ENCODE measurements at places on chromosomes 11 and 22.

GRCh38 chr11:130826572-130826971 lies 89.7 kb downstream of the SNX19 start:
- DNase-seq = no peak

- DNase-seq = no peak
Measured at GRCh38 chr11:128179512-128179911, 407.8 kb downstream of the ETS1 start.

- DNase-seq = no peak
Measured at GRCh38 chr11:83871054-83871453, 584.9 kb upstream of the CCDC90B start.

- DNase-seq = no peak
Measured at GRCh38 chr22:31852691-31853421, 91.5 kb upstream of the YWHAH start.

DNA sequence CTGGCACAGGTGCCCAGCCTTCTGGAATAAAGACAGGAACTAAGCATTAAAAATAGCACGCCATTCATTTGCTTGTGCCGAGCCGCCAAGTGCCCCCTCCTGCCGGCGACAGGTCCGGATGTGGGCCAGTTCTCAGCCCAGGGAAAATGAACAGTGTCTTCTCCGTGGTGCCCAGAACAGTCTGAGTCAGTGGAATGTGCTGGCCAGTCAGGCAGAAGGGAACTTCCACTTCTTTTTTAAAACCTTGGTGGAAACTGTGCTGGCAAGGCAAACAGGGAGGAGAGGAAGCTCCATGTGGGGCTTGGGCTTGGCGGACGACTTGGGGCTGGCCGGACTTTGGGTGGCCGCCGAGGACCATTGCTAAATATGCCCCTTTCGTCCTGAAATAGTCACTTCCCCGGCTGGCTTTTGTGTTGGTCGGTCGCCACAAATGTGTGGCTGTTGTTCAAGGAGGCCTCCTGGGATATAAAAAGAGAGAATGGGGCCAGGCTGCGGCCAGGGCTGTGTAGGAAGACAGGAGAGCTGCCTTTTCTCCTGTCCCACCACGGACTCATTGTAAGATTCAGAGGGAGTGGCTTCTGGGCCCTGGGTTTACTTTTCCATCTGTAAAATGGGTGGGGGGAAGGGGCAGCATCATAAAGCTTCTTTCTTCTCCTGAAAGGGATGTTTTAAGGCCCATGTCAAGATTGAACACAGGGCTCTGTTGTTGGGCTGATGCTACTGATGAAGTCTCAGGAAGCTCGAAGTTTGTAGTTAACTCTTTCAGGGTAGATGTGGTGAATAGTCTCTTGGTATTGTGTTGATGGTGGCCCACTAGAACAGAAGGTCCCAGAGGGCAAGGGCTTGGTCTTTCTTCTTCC lies 101.0 kb downstream of the PTPRJ start:
- peak; percentile 58 for DNase-seq

DNA sequence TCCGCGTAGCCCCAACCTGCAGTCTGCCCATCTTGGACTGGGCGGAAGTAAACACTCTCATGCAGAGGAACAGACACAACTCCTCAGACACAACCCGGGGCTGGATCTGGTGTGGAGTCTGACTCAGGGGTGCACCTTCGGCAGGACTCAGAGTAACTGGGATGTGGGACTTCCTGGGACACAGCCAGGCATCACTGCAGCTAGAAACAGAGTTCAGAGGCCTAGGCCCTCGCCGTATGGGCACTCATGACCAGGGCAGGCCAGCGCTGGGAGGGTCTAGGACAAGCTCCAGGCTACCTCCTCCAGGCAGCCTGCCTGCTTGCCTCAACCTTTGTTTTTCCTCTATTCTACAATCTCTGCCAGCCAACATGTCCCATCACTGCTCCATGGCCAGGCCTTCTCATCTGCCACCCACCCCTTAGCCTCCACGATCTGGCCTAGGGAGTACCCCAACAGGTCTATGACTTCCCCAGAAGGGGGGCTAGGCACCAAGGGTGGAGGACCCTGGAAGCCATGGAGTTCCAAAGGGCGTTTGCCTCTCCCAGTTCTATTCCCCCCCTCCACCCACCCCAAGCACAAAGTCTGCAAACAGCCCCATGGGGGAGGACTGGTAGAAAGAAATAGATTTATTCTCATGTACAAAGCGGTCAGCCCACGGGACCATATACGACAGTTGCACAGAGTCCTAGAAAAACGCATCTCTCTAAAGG lies 98.5 kb downstream of the PDE2A start:
- DNase-seq = peak; percentile 12

- DNase-seq = no peak
Measured at GRCh38 chr11:127461241-127462064, 460.9 kb upstream of the KIRREL3 start.

DNA sequence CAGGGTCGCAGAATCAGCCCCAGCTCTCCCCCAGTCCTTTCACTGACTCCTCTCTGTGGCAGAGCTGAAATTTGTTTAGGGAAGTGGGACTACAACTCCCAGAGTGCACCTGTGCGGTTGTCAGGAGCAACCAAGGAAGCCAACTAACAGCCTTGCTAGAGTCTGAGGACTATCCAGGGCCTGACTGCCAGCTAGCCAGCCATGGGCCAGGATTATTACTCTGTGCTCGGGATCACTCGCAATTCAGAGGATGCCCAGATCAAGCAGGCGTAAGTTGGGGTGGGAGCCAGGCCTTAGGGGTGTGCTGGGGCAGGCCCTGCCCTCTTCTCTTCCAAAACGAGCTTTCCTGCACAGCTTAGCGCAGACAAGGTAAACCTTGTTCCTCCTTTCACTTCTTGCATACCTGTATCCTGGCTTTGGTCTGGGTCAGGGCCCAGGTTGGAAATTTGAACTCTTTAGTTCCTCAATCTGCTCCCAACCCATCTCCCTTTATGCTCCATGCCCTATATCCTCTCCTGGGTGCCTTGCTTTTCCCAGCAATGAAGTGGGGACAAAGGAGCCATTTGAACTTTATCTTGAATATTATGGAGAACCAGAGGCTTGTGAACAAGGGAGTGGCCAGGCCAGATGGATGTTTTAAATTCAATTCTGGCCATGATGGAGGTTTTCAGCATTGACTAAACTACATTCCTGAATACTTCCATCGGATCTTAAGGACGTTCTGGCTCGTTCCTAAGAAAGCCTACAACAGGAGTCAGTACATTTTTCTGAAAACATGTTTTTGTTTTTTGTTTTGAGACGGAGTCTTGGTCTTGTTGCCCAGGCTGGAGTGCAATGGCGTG lies at the start of gene DNAJB13:
TSS of gene DNAJB13 (plus strand) at position 158 of the 842 bp plus-strand sequence. CDS start at position 202, 44 bp downstream.
- DNase-seq = no peak

GRCh38 chr11:48001438-48002021 lies 21.2 kb downstream of the PTPRJ start:
- no peak for DNase-seq

DNA sequence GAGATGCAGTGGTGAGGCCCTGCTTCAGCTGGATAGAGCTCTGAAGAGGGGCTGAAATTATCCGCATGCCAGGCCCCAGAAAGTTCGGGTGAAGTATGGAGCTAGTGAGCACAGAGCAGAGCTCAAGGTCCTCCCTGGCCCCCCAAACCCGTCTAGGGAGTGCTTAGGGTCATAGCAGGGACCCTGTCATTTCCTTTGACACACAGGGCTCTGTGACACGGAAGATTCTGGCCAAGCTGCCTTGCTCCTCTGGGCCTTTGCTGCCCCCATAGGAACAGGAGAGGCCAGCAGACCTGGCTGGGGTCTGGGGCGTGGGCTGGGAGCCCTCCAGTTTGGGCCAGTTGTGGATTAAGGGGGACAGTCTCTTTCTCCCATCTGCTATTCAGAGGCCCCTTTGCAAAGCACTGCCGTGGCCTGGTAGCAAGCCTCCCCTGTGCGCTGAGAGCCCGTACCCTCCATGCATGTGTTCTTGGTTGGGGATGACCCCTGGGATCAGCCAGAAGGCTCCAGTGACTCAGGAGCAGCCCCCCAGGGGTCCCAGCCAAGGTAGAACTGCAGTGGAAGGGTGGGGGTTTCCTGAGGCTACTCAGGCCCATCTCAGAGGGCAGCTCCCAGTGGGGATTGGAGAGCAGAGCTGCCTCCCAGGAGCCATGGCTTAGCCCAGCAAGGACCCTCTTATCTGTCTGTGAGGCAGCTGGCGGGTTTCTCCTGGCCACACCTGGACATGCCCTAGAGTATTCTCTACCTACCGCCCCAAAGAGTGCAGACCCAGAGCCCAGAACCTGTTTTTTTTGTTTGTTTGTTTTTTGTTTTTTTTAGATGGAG lies 42.3 kb downstream of the RNF141 start:
- DNase-seq = peak; percentile 25

DNA sequence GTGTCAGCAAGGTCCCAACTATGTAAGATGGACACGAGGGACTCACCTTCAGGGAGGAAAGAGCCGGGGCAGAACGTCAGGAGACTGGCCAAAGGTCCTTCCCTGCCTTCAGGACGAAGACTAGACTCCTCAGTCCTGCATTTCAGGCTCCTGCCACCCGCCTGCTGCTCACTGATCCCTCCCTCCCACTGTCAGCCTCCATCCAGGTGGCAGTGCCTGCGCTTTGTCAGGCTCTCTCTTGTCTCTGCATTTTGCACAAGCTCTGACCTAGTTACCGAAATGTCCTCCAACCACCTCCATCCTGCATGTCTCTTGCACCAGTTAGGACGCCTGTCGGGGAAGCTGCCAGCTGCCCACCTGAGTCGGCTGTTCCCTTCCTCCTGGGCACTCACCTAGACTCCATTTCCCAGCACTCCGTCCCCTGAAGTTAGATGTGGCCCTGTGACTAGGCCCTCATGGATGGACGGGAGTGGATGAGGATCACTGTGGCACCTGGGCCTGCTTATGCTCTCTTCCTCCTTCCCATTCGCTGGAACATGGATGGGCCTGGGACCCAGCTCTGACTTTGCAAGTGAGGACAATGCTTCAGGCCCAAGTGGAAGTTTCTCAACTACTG lies 8.0 kb downstream of the B3GNT6 start:
- DNase-seq = no peak

GRCh38 chr11:76654980-76655379 lies 15.6 kb downstream of the LRRC32 start:
- no peak for DNase-seq

DNA sequence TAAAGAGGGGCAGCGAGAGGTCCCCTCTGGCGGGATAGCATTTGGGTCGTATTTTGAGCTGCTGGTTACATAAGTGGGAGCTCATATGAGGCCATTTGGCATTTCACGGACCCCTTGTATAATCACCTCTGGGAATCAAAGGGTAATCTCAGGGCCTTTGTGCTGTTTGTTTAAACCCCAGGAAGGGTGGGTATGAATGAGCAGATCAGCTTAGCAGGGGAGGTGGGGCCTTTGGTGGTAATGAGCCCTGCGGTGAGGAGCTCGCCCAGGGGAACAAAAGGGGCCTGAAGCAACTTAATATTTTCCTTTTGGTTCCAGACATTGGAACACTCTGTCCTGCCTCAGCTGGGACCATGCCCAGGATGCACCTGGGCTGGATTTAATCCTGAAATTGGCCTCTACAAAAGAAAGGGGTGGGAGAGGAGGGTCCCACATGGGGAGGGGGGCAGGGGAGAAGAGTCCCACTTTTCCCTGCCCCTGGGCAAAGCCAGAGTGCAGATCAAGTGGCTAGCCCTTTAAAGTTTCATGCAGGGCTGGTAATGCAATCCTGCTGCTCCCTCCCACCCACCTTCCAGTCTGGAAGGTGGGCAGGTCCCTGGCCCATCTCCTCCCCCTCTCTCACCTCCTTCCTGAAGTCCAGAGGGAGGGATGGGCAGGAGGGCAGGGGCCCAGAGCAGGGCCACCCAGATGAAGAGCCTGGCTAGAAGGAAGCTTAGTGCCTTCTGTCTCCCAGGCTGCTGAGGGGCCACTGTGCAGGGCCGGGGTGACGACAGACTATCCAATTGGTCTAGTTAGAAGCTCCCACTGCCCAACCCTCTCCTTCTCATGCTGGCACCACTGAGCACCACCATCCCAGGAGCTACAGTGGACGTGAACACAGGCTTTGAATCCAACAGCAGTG lies 10.5 kb downstream of the TSKU start:
- DNase-seq = no peak

Data from right forelimb (tissue), 1 donor.